ENCODE measurements at places on chromosomes 3 and 15.

DNA sequence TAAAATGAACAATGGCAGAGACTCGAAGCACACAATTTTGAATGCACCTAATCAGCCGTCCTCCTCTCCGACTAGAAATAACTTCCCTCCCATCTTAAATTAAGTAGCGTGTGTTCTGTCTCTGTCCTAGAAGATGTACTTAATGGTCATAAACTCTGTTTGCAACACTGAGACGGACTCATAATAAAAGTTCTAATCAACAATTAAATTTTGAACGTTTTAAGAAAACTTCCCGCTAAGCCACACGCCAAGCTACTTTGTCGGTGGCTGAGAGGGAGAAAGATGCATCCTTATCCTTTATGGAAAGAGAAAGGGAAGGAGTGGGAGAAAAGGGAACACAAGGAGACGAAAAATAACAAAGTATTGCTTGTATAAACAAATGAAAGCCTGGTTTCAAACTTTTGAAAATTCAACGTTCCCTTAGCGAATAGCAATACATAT lies 989 bp downstream of the GNB4 start:
- DNase-seq: no peak

GRCh38 chr3:113255100-113255853 lies 43.9 kb downstream of the BOC start:
- no peak for DNase-seq

GRCh38 chr3:57017459-57017845 lies 43.0 kb upstream of the SPATA12 start:
- no peak for DNase-seq

DNA sequence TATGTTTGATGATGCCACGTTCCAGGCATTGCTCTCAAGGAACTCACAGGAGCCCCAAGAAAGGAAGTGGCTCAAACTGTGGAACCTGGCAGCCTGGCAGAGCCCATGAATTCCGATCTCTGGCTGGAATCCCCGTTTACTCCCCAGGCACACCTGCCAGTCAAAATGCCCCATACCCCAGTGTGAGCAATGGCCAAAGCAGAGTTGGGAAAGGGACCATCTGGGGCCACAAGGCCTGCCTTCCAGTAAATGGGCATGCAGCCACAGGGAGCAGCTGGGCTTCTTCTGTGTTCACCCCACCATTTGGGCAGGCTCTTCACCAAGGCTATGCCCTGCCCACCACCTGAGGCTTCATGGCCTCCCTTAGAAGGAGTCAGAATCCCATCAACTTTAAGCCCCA lies 257.0 kb upstream of the GOLGA6L4 start:
- DNase-seq: no peak

GRCh38 chr3:143366672-143367071 lies 247.1 kb downstream of the CHST2 start:
- DNase-seq: no peak

Measured in activated CD4-positive, alpha-beta T cell treated with anti-CD3 and anti-CD28 coated beads, Interleukin-10, Interleukin-2, amounts not matched to agents 100 ng/mL and 50 ng/mL, durations not matched to agents 16 hours and 8 hours (primary cell).